Endothelial cell (in vitro differentiated cells): ENCODE measurements at places on chromosomes 7 and 10.

DNA sequence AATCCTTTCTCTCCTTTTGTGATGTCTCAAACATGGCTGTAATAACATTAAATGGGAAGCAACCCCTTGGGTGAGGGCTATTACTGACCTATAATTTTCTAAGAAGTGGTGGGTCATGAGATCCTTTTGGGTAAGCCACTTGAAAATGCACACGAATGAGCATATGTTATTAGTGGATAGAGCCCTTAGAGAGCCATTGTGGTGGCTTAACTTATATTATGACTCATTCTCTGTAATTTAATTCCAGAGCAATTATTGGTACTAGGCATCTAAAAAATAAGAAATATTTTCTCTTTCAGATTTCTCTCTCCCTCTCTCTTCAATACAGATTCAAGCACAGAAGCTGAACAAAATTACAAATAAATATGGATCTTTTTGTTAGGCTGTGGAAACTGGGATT lies 1177.4 kb upstream of the PHF14 start:
- DNase-seq = no peak

- DNase-seq = no peak
Observed at GRCh38 chr10:86179961-86180360, 186.6 kb downstream of the GRID1 start.

DNA sequence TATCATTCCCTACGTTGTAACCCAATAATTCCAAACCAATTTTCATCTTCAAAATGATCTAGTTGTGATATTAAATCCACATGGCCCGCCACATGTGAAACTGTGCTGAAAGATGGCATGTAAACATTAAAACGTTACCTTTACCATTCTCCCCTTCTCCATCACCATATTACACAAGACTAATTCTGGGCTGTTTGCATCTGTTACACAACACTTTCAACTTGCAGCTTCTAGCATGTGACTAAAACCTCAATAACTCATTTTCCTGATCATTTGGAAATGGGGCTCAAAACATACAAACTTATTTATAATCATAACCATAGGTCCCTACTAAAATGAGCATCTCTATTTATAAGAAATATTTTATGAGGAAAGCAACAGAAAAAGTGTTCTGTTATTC lies 4.7 kb downstream of the MTERF1 start:
- DNase-seq = no peak

DNA sequence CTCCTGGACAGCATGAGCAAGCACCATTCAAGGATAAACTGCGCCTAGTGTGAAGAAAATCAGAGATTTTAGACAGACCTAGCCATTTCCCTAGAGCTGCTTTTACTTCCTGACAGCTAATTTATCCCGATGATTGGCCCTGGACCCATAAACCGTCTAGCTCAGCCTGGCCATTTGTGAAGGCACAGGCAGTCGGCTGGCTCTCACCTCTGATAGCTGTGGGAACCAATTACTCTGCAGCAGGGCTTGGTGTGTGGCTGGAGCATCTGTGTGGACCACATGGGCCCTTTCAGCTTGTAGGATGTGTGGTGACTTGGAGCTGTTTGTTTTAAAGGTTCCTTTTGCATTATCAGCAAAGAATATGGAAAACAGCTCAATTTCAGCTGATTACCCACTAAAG lies 111.1 kb upstream of the NPY start:
- DNase-seq = no peak

DNA sequence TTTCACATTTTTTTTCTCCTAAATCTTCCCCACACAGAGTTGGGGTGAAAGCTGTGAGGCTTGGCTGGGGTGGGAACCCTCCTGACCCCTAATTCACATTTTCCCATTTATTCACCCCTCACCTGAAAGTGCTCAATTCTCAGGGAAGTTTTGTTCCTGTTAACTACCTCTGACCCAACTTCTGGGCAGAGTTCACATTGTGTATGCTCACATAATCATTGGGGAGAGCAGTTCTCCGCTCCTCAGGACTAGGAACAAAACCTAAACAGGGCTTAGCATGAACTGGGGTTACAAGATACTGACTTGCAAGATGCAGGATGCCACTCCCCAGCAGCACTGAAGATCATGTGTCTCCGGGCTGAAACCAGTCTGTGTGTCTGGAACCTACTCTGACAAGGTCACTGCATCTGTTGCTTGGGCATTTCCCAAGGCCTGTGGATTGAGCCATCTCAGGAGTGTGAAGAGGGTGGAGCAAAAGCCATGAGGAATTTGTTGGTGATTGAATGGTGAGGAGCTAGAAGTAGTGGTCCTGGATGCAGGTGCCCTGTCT lies 258.1 kb upstream of the IGFBP3 start:
- DNase-seq = no peak

DNA sequence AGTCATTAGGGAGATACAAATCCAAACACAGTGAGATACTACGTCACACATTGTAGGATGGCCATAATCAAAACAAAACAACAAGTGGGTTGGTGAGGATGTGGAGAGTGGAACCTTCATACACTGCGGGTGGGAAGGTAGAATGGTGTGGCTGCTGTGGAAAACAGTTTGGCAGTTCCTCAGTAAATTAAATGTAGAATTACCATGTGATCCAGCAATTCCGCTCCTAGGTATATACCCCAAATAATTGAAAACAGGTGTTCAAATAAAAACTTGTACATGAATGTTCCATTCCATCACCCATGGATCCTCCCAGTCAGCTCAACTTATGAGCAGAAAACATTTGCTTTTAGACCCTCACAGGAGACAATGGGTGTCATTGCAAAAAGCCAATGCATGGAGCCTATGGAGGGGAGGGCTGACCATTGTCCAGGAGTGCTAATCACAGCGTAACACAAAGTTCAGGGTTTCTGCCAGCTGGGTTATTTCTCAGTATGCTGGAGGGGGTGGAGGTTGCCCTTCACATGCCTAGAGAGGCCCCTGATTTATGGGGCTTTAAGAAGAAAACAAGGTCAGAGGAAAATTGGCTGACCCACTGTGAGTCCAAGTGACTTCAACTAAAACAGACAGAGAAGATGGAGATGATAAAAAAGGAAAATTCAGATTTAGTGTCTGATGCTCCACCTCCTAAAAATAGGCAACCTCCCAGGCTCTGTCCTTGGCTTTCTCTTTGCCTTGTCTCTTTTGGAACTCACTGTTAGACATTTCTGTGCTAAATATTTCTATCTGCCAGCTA lies 124.1 kb downstream of the WDR11 start:
- DNase-seq = no peak

DNA sequence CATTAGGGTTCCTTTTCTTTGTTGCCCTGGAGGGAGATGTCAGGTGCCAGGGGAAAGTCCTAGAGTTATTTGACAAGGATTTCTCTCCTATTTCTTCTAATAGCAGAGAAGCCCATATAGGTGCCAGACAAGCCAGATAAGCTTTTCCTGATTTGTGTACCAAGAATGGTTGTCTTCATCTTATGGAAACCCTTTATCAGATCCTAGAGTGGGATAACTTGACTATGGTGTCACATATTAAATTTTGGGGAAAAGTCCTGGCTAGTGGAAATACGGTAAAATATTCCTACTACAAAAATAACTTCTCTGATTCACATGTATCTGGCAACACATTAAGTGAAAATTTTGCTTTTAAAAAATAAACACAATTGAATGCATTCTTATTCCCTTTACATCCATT lies 1.2 kb downstream of the OR2A12 start:
- no peak for DNase-seq

DNA sequence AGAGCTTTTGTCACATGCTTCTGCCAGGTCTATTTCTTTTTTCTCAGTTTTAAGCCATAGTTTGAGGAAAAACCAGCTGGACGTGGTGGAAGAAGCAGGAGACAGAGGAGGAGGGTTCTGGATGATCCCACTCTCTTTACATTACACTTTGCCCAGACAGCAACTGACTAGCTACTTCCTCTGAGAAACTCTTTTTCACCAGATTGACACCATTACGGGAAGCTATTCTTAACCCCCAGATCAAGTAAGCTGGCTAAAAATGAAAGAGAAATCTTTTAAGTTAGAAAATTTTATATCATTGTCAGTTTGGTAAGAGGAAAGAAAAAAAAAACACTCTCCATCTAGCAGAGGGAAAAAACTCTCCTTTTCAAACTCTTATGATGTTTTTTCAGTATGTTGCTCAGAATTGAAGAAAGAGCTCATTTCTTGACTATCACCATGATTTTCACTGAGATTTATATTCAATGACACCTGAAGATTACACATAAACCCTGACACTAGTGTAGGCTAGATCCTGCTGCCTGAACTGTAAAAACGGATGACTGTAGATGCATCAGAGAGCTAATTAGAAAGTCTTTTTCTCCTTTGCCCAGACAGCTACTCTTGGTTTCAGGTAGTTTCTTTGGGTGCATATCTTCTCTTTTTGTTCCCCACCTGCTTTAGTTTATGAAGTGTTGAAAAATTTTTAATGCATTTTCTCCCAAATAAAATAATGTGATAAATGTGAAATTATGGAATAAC lies 203.1 kb downstream of the TFEC start:
- DNase-seq = no peak

DNA sequence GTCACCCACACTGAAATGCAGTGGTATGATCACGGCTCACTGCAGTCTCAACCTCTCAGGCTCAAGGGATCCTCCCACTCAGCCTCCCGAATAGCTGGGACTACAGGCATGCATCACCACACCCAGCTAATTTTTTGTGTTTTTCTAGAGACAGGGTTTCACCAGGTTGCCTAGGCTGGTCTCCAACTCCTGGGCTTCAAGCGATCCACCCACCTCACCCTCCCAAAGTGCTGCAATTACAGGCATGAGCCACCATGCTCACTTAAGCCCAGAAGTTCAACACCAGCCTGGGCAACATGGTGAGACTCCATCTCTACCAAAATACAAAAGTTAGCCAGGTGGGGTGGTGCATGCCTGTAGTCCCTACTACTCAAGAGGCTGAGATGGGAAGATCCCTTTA lies 33.5 kb downstream of the GDI2 start:
- no peak for DNase-seq

DNA sequence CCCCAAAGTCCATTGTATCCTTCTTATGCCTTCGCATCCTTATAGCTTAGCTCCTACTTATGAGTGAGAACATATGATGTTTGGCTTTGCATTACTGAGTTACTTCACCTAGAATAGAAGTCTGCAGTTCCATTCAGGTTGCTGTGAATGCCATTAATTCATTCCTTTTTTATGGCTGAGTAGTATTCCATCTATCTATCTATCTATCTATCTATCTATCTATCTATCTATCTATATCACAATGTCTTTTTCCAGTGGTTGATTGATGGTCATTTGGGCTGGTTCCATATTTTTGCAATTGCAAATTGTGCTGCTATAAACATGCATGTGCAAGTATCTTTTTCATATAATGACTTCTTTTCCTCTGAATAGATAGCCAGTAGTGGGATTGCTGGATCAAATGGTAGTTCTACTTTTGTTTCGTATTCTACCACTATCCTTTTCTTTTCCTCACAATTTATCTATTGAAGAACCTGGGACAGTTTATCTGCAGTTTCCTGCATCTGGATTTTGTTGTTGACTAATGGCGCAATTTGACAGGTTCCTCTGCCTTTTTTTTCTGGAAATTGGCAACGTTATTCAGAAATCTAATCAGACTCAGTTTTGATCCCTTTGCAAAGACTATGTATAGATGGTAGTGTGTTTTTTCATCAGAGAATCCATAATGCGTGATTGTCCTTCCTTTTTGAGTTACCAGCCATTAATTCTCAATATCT lies 287.2 kb downstream of the ARL4A start:
- DNase-seq = no peak

DNA sequence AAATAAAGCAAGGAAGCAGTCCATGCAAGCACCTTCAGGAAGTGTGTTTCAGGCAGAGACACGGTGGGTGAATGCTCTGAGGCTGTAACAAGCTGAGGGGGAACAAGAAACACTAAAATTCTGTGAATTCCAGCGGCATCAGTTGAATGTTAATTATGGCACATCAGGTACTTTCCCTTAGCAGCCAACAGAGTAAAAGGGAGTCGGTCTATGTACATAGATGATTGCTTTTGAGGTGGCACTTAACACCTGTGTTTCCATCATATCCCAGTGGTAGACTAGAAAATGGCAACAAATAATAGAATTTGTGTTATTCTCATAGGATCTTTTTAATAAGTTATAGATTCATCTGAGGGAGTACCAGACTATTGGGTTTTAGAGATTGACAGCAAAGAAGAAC lies 481.0 kb upstream of the KLF6 start:
- DNase-seq = no peak
